ENCODE measurements at places on chromosomes 5 and 9.

DNA sequence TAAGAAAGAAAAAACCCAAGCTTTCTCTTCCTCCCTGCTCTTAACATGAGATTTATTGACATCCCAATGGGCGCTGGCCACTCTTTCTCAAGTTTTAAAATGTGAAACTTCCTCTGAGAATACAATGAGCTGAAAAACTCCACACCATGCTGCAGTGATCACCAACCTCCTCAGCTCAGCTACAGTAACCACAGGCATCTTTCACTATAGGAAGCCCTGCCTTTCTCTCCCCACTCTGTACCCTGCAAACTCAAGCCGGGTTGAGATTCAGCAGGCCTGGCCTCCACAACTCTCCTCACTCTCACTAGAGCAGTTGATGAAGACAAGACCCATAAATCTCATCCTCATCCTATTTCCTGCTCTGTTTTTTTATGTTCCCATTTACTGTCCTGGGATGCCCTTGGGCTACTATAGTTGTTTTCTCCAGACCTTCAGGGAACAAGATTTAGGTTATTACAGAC lies 48.3 kb downstream of the SH3TC2 start:
- no peak for DNase-seq

- no peak for DNase-seq
These were observed 1.0 kb upstream of the MCC start for GRCh38 chr5:113489299-113489698.

DNA sequence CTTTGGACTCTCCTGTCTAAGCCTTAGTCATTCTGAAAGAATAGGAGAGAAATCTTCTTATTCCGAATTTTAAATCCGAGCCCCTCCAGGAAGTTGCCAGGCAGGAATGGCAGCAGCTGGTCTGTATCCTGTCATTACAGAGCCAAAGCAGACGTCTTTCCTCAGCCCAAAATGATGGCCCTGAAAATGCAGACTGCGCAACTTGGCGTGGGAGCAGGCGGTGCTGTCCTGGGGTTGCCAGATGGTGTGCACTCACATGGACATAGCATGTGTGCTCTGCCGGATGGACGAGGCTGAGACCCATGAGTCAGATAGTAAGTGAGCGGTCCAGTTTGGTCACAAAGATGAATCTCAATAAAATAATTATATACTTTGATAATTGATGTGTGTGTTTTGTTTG lies 410.4 kb downstream of the KCTD16 start:
- DNase-seq: no peak

DNA sequence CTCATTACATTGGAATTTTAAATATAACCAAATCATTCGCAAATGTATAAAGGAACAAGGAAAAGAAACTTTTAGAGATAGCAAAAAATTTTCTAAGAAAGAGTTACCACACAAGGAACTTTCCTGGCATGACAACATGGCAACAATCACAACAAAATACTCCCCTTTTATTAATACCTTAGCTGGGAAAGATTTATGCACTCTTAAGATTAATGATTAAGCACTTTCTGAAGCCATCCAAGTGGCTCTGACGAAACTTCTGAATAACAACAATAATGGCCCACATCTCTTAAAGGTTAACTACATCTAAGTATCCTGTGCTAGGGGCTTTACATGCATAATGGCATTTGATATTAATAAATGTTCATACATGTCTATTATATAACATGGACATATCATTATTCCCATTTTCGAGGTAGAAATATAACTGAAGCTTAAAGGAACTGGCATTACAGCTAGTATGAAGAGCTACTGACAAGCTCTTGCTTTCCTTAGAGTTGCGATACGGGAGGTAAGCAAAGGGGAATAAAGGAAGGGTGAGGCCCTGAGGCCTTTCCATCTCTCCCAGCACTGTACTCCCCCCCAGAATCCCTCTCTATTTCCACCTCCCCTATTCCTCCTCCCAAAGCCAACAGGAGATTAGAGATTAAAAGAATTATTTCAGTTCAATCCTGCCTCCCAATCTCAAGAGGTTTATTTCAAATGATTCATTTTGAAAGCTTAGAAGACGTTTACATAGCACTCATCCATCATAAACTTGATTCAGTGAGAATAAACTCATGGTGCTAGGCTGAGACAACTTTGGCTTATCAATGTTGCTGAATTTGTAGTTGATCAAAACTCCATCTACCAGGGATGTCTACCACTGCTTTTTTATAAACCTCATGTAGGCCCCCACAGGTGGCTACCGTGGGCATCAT lies 9.6 kb downstream of the MTMR12 start:
- DNase-seq: no peak

- no peak for DNase-seq
These were observed 67.5 kb downstream of the APBA1 start for GRCh38 chr9:69604568-69605219.

DNA sequence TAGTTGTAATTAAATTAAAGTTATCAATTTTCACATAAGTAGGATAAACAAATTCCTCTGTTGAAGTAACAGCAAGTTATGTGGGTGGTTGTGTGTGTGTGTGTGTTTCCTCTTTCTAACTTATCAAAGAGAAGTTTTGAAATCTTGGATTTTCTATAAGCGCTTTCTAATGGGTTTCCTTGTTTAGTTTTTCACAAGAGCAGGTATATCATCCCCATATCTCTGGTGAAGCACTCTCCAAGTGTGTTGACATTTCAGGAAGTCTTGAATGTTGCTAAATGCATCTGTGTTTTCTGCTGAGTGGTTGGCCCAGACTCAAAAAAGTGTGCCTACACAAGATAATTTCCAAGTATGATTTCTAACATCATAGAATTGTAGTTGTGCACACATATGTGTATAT lies 43.3 kb downstream of the PRDM6 start:
- DNase-seq: no peak
